Articular chondrocyte of knee joint (primary cell): ENCODE measurements at places on chromosomes 2 and 18. TPM values are rescaled to one million over a fixed set of nuclear protein-coding genes. Genes with fewer than 3 reads are reported as not detected.

SLC39A6 gene
- total RNA-seq: 126 and 130 TPM in 2 replicates

RAB27B gene
- 9.9 and 27.6 TPM in 2 replicates for total RNA-seq

FOXD4L1 gene
- total RNA-seq: 0.11 and 0.26 TPM in 2 replicates

ABHD1 gene
- 0.22 and 0.26 TPM in 2 replicates for total RNA-seq

ACOXL gene
- not detected in 2 replicates for total RNA-seq

SERPINB11 gene
- total RNA-seq: not detected in 2 replicates

MOGAT1 gene
- not detected in 2 replicates for total RNA-seq

LAMA3 gene
- 3.9 and 7.1 TPM in 2 replicates for total RNA-seq

SULT1C2 gene
- 0.54 and 0.91 TPM in 2 replicates for total RNA-seq

REG1B gene
- total RNA-seq: not detected in 2 replicates

LRRTM4 gene
- not detected in 2 replicates for total RNA-seq

PLGLB2 gene
- total RNA-seq: 2.6 TPM in 2 replicates

BBS5 gene
- 8.5 and 9.0 TPM in 2 replicates for total RNA-seq

PROKR1 gene
- total RNA-seq: 0.11 TPM in 1 of 2 replicates, not detected in the other

IL36A gene
- total RNA-seq: not detected in 2 replicates

TACR1 gene
- total RNA-seq: 0.11 TPM in 1 of 2 replicates, not detected in the other

MAP3K19 gene
- total RNA-seq: not detected in 2 replicates

LYPD1 gene
- 0.76 TPM in 1 of 2 replicates, not detected in the other for total RNA-seq

LINC00305 gene
- total RNA-seq: not detected in 2 replicates
